Colonic mucosa (tissue), 4 donors: ENCODE measurements at places on chromosomes 13 and 19. TPM values are rescaled to one million over a fixed set of nuclear protein-coding genes. Genes with fewer than 3 reads are reported as not detected.

The TMEM255B gene
- total RNA-seq: 4.2 TPM

The S1PR5 gene
- total RNA-seq: not detected

The GJB6 gene
- not detected for total RNA-seq

GRCh38 chr19:19745496-19746285, 12.8 kb upstream of the ZNF14 start:
- DNase-seq: no peak

DNA sequence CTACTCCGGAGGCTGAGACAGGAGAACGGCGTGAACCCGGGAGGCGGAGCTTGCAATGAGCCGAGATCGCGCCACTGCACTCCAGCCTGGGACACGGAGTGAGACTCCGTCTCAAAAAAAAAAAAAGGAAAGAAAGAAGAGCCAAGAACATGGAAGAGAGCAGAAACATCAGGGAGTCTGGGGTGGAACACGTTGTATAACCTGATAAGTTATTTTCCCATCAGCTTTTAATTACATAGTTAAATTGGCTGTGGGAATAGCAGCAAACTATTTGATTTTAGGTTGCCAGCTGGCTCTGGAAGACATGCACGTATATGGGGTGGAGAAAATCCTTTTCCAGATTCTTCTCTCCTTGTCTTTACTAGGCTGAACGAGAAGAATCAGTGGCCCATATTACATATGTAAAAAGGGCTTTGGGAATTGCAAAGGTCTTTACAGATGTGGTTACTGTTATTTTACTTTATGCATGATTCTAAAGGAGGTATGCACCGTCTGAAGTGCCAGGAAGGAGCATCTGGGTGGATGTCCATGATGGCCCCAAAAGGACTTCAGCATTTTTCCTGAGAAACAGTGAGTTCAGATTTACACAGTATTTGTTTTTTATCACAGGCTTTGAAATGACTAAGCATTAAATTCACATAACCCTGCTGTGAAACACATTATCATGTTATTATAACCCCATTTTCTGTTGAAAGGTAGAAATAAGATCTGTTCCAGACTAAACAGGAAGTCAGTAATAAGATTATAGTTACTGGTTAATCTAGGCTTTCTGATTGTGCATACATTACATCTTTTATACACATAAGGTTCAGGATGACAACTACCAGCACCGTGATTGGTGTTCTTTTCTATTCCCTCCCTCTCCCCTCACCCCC, 4.6 kb upstream of the NAA16 start:
- DNase-seq: no peak

GRCh38 chr13:83876546-83876945, 5.7 kb downstream of the SLITRK1 start:
- no peak for DNase-seq

GRCh38 chr13:95180513-95181245, 120.6 kb downstream of the ABCC4 start:
- peak; percentile 25 for DNase-seq

DNA sequence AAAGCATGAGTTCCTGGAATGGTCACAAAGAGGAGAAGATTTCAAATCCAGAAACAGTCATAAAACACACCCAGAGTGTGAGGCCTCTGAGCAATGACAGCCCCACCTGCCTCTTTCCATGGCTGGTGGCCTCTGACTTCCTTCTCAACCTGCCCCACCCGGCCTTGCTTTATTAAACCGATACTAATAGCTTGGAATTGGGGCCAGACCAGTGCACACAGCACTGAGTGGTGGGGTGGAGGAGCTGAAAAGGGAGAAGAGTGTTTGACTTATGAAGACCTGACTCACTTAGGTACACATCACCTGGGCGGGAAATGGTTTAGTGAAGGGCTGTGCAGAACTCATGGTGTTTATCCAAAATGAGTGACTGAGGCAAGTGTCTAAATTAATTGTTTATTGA, 20.7 kb upstream of the CEACAM6 start:
- DNase-seq: peak; percentile 90

DNA sequence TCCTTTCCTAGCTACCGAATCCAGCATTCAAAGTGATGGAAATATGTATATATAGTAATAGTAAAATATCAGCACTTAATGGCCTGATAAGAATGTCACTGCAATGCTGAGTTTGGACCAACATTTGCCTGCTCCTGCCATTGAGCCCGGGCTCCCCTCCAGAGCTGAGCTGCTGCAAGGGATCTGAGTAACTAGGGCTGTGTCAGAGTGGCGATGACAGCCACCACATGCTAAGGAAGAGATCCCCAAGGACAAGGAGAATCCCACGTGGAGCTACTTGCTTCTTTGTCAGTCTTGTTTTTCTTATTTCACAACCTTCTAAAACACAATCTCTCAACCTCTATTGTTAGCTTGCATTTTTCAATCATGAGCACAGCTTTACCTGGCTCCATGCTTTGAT, 19.5 kb upstream of the ALOX5AP start:
- DNase-seq: no peak

- DNase-seq: no peak
Observed at GRCh38 chr19:19061506-19061905, 2.3 kb upstream of the SLC25A42 start.

GRCh38 chr13:28401303-28402056, 93.4 kb downstream of the FLT1 start:
- no peak for DNase-seq

- peak; percentile 83 for DNase-seq
Observed at GRCh38 chr19:10712754-10713153, 5.1 kb upstream of the DNM2 start.
